ENCODE measurements at places on chromosomes 11 and 22. TPM values are rescaled to one million over a fixed set of nuclear protein-coding genes. Genes with fewer than 3 reads are reported as not detected.

The C11orf42 gene
- not detected for total RNA-seq

The MRGPRE gene
- not detected for total RNA-seq

The SMTNL1 gene
- total RNA-seq = not detected

The CABP4 gene
- total RNA-seq = not detected

The EIF3D gene
- total RNA-seq = 151 TPM

The CABP7 gene
- total RNA-seq = 0.22 TPM

The DGCR6 gene
- total RNA-seq = 1.8 TPM
